ENCODE measurements at places on chromosomes 16 and 17. TPM values are rescaled to one million over a fixed set of nuclear protein-coding genes. Genes with fewer than 3 reads are reported as not detected.

Gene TRPV2
- total RNA-seq, result 34.9 TPM

Gene MPRIP
- 155 TPM for total RNA-seq

Gene RHOT2
- 195 TPM for total RNA-seq

- no peak for DNase-seq
These were observed 5.5 kb upstream of the ERAL1 start for GRCh38 chr17:28849281-28849680.

GRCh38 chr16:19711643-19712042 lies 6.4 kb downstream of the KNOP1 start:
- DNase-seq, result no peak

Gene ZP2
- total RNA-seq, result not detected

DNA sequence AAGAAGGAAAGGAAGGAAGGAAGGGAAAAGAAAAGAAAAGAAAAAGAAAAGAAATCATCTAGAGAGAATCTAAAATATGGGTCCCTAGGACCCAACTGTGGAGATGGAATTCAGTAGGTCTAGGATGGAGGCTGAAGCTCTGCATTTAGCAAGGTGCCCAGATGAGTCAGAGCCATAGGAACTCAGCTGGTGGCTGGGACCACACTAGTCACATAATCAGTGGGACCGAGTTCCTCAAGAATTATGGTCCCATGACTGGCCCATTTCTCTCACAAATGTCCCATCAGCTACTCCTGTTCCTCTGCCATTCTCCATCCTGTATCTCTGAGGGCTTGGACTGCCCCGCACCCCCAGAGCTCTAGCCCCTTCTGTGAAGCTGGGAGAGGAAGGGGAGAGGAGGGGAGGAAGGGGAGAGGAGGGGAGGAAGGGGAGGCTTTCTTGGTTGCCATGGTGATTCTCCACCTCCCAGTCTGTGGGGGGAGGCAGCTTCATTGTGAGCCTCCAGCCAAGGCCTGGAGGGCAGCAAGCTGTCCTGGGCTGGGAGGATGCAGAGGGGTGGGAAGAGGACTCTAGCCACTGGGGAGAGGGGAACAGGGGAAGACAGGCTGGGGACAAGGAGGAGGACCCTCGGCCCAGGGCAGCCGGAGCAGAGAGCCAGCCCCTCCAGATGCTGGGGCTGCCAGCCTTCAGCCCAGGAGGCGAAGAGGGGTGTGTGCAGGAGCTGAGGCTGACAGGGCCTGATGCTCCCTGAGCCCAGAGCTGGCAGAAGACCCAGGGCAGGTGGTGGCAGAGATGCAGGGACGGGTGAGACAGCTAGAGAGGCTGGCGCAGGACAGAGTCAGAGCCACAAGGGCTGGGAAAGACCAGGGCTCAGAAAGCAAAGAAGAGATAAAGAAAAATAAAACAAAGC lies 37.8 kb upstream of the LHX1 start:
- DNase-seq, result no peak

- no peak for DNase-seq
These were observed 794 bp downstream of the TMEM235 start for GRCh38 chr17:78231991-78232858.

DNA sequence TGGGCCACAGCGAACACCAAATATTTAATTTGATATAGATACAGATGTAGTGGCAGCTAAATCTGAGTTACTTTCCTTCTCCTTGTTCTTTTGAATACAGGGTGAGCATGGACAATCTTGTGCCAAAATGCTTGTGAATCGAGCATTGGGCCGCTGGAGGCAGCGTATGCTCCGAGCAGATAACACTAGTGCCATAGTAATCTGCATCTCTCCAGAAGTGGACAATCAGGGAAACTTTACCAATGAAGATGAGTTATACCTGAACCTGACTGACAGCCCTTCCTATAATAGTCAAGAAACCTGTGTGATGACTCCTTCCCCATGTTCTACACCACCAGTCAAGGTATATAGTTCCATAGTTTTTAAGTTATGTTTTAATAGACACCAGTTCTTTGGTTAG lies 21.2 kb upstream of the BCAS3 start:
- no peak for DNase-seq

Gene MSLN
- 1.1 TPM for total RNA-seq

GRCh38 chr17:12979826-12980500 lies 37.9 kb downstream of the ELAC2 start:
- DNase-seq, result no peak

Gene CCL5
- total RNA-seq, result 15.9 TPM

DNA sequence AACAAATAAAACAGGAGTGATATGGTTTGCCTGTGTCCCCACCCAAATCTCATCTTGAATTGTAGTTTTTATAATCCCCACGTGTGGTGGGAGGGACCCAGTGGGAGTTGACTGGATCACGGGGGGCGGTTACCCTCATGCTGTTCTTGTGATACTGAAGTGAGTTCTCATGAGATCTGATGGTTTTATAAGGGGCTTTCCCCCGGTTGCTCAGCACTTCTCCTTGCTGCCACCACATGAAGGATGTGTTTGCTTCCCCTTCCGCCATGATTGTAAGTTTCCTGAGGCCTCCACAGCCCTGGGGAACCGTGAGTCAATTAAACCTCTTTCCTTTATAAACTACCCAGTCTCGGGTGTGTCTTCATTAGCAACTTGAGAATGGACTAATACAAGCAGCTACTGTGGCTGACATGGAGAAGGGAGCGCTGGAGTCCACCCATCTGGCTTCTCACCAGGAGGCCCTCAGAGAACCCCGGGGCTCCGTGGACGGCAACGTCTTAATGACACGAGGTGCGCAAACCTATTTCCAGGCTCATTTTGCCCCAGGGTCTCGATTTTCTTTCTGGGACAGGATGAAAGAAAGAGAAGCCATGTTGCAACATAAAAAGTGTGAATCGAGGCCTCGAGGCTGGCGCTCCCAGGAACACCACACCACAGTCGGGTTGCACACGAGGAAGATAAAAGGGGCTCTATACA lies 129.5 kb downstream of the DYNLRB2 start:
- no peak for DNase-seq

DNA sequence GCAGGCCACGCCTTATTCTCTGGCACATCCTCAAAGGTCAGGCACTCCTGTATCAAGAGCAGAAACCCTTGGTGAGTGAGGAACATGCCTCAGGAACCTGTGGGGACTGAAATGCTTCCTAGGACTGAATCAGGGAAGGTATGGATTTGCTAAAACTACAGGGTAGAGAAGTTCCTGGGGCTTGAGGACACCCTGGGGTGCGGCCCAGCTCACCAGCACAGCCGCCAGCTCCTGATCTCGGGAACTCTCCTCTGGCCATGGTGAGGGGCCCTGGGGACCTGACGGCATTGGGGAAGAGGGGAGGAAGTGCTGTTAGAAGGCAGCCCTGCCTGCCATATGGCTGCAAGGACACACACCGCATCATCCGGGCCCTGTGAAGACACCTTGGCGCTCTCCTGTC lies 7.5 kb downstream of the ZSCAN10 start:
- DNase-seq, result no peak

DNA sequence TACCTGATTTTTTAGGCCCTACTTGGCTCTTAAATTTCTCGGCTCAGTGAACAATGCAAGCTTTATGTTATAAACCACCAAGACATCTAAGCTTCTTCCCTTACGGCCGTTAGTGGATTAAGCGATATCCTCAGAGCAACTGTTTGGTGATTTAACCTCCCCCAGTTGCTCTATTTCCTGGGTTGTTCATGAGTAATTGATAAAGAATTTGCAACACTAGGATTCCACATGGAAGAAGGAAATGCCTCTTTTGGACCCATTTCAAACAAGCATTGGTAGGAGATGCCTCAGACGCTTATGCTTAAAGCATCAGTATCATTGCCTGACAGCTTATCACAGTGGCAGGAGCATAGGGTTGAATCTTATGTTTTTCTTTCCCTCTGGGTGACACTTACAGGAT lies 65.3 kb downstream of the RBFOX1 start:
- DNase-seq, result no peak

- no peak for DNase-seq
These were observed 13.1 kb upstream of the C16orf87 start for GRCh38 chr16:46843898-46844642.

- DNase-seq, result no peak
These were observed 60.5 kb downstream of the NF1 start for GRCh38 chr17:31155208-31155810.

DNA sequence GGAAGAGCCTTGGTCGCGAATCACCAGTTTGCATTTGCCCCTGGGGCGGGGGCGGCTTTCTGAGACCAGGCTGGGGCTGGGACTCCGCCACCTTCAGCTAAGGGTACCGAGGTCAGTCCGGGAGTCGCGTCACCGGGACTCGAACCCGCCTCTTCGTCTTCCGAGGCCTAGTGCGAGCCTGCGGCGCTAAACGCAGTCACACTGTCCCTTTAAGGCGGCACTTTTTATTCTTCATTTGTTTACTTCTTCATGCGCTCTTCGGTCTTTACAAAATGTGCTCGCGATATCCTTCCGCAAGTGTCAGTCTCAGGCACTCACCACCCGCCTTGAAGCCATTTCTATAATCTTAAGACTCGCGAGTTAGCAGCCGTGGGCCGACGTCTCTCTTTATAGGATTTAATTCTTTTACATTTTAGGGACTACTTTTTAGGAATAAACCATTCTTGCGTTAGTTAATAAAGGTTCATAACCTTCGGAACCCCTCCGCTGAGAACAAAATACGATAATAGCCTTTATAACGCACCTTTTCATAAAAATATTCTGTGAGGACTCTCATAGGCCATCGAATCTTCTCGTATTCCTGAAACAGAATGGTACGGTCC lies 593 bp upstream of the HEXIM1 start:
- DNase-seq, result peak; percentile 85

DNA sequence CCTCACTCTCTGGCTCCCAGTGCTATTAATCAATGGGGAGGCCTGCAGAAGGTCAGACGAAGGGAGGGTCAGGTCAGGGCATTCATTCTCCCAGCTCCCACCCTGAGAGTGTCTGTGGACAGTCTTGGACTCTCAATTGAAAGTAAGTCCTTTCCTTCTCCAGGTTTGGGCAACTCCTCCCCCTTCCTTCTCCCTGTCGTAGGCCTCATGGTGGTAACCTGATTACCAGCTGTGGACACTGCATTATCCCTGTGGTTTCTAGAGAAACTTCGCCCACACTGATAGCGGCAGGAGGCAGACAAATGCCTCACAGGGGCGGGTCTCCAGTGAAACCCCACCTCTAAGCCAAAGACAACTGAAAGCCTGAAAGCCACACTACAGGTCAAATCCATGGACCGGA lies 57.7 kb upstream of the SLC25A19 start:
- DNase-seq, result no peak

GRCh38 chr16:8950580-8951077 lies 13.1 kb downstream of the USP7 start:
- no peak for DNase-seq

Gene HOXB9
- 65.9 TPM for total RNA-seq

Gene ACSM2A
- not detected for total RNA-seq

Gene ATP2A1
- total RNA-seq, result 2.9 TPM

Gene SLC13A2
- not detected for total RNA-seq

Gene ZNF750
- total RNA-seq, result not detected

DNA sequence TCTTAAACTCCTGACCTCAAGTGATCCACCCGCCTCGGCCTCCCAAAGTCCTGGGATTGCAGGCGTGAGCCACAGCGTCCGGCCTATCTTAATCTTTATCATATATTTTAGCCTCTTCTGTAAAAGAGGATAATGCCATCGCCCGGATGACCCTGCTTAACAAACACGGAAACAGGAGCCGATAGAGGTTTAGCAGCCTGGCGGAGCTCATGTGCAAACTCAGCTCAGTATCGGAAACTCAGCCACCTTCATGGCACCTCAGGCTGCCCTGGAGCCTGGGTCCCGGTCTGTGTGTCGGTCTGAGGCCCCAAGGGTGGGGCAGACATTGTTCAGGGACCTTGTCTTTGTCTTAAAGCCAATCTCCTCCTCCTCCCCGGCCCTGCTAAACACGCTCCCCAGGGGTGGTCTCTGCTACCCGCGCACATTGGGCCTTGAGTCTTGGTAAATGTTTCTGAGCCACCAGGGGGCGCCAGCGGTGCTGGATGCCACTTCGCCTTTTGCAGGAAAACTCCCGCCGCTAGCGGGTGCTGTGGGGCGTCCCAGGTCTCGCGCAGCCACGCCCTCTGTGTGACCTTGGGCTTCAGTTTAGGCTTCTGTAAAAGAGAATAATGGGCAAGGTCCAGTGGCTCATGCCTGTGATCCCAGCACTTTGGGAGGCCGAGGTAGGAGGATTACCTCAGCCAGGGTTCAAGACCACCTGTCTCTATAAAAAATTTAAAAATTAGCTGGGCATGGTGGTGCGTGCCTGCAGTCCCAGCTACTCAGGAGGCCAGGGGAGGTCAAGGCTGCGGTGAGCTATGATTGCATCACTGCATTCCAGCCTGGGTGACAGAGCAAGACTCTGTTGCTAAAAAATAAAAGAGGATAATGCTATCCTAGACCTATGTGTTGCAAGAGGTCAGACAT lies 2.7 kb downstream of the CETP start:
- no peak for DNase-seq

Gene TAC4
- not detected for total RNA-seq

- DNase-seq, result no peak
These were observed 342.6 kb upstream of the ZFHX3 start for GRCh38 chr16:73390491-73390890.

DNA sequence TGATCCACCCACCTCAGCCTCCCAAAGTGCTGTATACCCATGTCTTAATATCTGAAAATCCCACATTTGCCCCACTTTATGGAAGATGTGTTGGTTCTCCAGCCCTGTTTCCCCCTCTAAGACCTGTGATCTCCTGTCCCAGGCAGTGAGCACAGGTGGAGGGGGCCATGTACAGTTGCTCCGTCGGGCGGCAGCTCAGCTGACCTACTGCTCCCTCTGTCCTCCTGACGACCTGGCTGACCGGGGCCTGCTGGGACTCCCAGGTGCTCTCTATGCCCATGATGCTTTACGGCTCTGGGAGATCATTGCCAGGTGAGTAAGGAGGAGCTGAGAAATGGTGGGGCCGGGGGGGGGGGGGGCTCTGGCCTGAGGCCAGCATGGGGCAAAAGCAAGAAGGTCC lies 6.7 kb upstream of the RNASEK start:
- DNase-seq, result no peak

DNA sequence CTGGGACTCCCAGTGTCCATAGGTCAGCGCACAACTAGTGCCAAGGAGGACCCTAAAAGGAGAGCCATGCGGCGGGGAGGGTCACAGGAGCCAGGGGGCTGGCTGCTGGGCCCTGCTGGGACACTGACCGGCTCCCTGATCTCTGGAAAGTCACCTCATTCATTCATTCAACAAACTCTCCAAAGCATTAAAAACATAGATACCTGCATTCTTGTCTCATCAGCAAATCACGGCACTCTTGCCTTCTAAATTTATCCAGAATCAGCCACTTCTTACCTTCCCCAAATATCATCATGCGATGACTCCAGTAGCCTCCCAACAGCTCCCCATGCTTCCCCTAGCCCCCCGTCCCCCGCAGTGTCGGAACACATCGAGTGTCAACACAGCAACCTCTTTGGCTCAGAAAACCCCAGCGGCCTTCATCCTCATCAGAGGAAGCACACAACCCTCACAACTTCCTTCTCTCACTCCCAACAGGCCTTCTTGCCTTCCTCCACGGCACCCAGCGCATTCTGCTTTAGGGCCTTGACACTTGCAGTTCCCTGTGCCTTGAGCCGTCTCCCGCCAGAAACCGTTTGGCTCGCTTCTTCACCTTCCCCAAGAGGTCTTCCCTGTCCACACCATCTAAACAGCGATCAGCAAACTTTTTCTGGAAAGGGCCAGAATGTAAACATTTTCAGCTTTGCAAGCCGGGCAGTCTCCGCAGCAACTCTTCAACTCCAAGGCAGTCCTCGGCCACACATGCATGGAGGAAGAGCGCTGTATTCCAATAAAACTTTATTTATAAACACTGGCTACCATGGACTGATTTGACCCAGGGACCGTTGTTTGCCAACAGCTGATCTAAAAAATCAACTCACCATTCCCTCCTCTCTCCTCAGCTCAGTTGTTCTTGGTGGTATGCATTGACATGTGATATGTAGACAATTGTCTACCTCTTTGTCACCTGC lies 119.5 kb upstream of the TNRC6C start:
- DNase-seq, result no peak

GRCh38 chr17:62644487-62645173 lies 17.2 kb downstream of the MRC2 start:
- no peak for DNase-seq
